ENCODE measurements at places on chromosomes 16 and 17.

- DNase-seq: no peak
Observed at GRCh38 chr17:77693776-77694175, 264.7 kb upstream of the TNRC6C start.

DNA sequence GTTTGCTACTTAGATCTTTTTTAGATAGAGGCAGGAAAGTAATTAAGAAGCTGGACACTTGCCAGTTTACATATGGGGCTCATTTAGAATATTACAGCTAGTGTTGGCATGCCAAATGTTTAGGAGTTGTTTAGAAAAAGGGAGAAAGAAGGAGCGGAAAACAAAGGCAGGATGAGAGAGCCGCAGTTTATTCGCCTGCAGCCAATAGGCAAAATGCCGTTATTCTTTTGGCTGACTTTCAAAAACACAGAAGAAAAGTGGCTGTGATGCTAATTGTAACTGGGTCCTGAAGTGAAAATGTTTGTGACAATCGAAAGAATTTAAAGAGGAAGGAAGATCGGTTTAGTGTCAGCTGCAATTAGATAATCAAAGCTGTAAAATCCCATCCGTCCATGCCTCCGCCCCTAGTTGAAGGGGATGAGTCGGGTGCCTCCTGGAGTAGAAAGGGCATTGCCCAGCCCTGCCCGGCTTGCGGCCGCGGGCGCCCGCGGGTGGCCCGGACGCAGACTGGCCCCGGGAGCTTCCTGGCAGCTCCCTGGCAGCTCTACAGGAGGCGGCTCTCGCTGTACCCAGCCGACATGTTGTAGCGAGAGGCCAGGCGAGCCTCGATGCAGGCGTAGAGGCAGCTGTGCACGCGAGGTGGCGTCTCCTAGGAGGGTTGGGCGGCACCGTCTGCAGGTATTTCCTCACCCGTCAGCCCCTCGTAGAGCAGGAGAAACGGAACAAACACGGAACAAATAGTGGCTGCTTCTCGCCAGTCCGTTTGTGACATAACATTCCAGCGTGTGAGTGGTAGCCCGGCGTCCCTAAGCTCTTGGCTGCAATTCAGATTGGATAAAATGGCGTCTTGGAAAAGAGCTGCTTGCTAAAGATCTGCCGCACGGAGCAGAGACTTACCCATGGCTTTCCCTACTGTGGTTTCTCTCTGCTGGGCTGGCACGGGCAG lies 82.2 kb downstream of the TNRC6C start:
- peak; percentile 42 for DNase-seq

DNA sequence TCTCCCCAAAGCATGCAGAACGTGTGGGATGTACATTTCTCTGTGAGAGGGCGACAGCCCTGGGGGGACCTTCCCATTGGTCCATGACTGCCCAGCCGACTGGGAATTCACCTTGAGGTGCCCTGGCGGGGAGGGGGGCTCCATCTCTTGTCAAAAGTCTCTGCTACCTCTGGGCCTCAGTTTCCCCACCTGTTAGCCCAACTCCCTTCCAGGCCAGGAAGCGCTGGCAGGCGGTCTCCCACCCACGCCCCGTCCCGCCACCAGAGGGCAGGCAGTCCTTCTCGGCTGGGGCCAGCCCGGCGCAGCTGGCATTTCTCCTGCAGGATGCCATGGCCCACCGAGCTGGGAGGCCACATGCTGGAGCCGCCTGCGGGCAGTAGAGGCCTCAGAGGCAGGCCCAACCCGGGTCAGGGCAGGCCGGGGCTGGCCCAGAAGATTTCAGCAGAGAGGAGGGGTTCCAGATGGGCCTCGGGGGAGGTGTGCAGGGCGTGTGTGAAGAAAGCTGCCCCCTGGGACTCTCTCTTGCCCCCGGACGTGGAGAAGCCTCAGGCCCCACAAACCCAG lies 16.6 kb downstream of the CD7 start:
- peak; percentile 48 for DNase-seq

DNA sequence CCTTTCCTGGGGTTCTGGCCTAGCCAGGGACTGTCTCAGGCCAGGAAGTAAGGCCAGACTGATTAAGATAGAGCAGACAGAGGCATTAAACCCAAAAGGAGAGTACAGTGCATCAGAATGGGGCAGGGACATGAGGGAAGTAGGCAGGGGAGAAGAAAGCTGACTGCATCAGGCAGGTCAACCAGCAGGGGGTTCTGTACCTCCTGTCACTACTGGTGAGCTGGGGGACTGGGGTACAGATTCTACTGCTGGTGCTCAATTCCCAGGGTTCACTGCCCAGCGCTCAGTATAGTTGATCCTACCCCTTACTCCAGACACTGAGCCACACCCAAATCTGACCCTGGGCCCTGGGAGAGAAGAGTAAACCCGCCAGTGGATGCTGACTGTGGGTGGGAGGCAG lies 12.9 kb upstream of the MTMR4 start:
- DNase-seq: no peak

DNA sequence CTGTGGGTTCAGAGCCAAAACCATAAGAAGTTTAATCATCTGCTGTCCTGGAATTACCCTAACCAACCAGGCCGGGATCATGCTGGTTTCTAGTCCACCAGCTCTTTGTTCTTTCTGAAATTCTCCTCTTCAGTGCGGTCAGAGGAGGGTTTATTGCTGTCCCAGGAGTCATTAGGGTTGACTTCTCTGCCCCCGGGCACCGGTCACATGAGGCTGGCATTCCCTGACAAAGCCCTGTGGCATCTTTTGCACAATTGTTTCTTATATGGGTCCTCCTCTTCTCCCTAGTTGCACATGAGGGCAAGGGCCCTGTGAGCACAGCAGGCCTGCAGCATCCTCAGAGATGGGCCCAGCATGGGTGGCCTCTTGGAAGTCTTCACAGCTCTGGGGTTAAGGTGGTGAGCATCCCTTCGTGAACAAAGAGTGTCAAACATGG lies 243.9 kb downstream of the IRF8 start:
- DNase-seq: no peak

GRCh38 chr17:77442976-77443747 lies 302.4 kb downstream of the SEC14L1 start:
- no peak for DNase-seq

DNA sequence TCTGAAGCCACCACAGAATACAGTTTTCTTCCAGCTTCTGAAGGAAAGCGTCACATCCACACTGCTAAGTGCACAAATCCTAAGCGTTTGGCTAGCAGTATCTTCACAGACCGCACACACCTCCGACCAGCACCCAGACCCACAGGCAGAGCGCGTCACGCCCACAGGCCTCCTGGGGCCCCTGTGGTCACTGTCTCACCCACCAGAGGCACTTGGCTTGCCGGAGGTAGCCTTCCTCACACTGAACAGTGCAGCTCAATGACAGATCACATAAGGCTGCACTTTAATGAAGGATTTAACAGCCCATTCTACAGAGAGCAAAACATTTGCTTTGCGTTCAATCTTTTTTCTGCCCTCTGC lies 21.2 kb downstream of the SPHK1 start:
- DNase-seq: no peak
